ENCODE measurements at places on chromosomes 11 and 22.

DNA sequence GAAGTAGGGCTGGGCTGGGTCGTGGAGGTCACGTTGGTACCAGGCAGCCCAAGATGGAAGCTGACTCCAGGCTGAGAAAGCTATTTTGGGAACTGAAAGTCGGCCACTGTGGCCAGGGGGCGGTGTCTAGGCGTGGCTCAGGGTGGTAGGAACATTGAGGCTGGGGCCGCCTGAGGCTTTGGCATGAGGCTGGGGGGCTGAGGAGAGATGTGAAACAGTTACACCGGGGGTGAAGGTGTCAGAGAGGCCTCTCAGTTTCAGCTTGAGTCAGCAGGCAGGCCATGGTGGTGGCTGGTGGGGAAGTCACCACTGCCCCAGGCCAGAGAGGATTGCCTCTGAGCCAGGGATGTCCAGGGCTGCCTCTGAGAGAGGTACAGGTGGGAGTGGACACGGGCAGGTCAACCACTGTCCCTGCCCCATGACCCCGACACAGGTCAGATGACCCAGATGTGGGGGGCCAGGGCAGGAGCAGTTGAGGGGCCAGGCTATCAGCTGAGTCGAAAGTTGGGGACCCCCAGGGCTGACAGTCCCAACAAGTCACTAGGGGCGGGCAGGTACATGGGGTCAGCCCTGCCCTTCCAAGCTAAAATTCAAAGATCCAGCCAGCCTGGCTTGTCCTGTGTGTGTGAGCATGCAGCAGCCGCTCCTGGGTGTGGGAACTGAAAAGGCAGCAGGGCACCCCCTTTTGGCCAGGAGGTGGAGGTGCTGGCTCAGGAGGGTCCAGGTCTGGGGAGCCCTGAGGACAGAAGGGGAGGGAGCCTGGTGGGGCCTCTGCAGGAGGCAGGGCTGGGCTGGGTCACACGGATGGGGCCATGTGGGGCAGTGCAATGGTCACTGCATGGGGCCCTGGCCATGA is 7.2 kb downstream of the KCNK7 start:
- DNase-seq: peak; percentile 16

DNA sequence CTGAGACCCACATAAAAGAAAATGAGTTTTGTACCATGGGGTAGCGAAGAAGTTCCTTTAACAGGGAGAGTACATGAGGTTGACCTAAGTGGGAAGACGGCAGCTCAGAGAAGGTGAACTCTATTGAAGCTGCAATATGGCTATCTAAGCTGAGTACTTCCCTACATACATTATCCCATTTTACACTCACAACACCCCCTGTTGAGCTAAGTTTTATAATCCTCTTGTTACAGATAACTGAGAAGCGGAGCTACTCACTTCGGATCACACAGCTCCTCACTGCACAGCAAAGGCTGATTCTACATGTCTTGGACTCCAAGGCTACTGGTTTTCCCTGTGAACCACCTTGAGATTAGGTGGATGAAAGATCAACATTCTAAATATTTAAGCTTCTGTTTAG is 8.2 kb upstream of the PIWIL4 start:
- no peak for DNase-seq

- no peak for DNase-seq
Observed at GRCh38 chr11:111967649-111968048, 30.5 kb downstream of the DIXDC1 start.

- peak; percentile 43 for DNase-seq
Observed at GRCh38 chr11:115505175-115505574, 960 bp upstream of the CADM1 start.

DNA sequence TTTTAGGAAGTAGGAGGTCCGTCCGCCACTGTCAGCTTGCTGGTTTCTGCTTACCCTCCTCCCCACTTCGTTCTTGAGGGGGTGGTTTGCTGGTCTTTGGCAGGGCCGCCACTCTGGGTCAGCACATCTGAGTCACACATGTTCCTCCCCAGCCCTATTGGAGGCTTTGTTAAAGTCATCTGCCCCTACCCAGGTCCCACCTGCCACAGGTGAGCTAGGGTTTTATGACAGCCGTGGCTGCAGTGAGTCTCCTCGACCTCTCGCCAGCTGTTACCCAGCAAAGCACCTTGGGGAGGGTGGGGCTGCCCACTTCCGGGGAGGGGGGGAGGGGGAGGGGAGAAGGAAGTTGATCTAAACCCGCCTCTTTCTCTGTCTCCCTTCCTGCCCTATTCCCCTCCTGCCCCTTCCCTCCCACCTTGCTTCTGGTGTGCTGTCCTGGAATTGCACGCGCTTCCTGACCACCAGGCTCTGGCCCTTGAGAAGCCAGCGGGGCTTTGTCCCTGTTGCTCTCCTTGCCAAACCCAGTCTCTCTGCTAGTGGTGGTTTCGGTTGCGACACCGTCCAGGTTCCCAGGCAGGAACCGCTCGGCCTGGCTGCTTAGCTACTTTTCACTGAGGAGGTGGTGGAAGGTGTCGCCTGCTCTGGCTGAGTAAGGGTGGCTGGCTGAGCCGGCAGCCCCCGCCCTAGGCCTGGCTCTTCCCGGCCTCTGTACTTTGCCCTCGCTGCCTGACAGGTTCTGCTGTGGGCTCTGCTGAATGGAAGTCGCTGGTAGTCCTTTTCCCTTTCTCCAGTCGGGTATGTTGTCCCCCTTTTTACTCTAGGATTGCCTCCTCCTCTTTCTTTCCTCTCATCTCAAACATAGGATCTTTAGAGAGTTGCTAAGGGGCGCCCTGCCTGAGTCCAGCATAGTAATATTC is 28.5 kb downstream of the RCOR2 start:
- DNase-seq: peak; percentile 51

DNA sequence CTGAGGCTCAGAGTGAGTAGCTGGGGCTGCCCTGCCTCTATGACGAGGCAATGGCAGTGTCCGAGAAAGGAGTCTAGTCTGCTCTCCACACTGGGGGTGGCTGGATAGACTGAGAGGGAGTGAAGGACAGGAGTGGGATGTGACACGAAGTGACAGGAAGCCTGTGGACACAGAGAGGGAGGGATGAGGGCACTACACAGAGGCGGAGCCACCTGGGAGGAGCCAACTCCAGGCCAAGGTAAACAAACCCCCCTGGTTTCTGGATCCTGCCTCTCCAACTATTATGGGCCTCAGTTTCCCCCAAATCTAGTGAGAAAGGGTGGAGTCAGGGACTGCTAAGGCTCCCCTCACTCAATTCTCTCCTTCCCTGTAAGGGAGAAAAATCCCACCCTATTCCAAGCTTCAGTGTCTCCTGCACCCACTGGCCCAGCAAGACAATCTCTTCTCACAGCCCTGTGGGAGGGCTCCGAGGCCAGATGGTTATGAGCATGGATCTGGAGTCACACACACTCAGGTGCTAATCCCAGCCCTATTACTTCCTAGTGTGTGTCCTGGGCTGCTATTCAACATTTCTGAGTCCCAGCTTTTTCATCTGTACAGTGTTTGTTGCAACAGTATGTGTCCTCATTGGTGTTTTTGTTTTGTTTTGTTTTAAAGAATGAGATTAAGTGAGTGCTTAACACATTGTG is 24.9 kb downstream of the ASPHD2 start:
- no peak for DNase-seq

Measured in COR-L47 (cell line).